HCT116 (cell line): ENCODE measurements at places on chromosomes 11 and 22. TPM values are rescaled to one million over a fixed set of nuclear protein-coding genes. Genes with fewer than 3 reads are reported as not detected.

DNA sequence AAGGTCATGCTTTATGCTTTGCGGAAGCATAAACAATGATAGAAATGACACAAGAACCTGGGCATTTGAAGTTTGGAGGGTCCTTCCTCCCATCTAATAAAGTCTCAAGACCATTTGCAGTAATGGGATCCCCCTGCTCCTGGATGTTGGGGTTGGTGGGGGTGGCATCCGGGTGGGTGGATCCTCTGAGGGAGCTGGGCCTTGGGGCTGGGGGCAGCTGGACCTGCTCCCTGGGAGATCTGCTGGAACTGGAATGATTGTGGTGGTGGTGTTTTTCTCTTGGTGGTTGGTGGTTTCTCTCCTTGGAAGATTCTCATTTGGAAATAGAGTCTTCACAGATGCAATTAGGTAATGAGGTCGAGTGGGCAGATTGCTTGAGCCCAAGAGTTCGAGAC is 2.2 kb upstream of the NAP1L4 start:
- DNase-seq: no peak

GRCh38 chr11:71191201-71191600 is 61.2 kb downstream of the SHANK2 start:
- DNase-seq: no peak

EMID1 gene
- total RNA-seq: 9.6 TPM

GRCh38 chr11:27183672-27184457 is 143.2 kb downstream of the BBOX1 start:
- DNase-seq: peak; percentile 51

PHLDA2 gene
- 309 TPM for total RNA-seq

DNA sequence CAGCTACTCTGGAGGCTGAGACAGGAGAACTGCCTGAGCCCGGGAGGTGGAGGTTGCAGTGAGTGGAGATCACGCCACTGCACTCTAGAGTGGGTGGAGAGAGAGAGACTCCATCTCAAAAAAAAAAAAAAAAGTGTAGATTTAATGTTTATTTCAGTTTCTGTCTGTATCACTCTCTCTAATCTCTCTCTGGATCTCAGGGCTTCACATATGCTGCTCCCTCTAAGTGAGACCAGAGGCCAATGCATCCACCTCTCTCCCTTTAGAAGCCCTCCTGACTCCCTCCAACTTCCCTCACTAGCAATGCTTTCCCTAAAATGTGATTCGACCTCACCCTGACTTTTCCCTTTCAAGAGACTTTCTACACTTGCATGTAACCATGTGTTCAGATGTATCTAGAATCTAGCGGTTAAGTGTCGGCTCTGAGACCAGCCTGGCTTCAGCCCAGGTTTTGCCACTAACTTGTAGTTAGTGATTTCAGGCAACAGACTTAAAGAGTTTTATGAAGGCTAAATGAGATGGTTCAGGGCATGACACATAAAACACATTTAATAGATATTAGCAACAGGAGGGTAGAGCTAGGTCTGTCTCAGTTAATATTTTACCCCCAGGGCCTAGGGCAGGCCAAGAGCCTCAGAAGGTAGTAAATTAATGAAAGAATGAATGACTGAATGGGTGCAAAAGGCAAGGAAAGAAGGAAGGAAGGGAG is 364.3 kb downstream of the LARGE1 start:
- no peak for DNase-seq
